Mucosa of descending colon (tissue), 3 donors: ENCODE measurements at places on chromosomes 2 and 18. TPM values are rescaled to one million over a fixed set of nuclear protein-coding genes. Genes with fewer than 3 reads are reported as not detected.

Gene CFAP65
- total RNA-seq = 0.27 TPM

Gene TBR1
- not detected for total RNA-seq

Gene MFSD2B
- total RNA-seq = 0.89 TPM

GRCh38 chr2:102434655-102435381 lies 11.9 kb downstream of the IL18RAP start:
- DNase-seq = no peak

DNA sequence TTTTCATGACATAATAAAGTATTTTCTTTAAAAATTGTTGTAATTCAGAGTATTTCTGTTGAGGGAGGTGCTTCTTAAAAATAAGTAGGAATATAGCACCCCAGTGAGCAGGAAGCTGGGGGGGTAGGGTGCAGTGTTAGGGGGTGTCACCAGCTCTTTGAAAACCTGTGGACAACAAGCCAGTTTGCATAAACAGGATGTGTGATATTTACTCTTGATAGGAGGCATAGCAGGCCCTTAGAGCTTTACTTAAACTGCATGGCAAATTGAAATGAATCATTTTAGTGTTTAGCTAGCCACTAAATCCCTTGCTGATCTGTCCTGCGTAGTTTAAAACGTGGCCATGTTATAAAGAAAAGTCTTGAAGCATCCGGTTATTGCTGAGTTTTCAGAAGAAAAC lies 8.4 kb downstream of the TGIF1 start:
- DNase-seq = no peak
